Kidney epithelial cell (primary cell): ENCODE measurements at places on chromosomes 5 and 9. TPM values are rescaled to one million over a fixed set of nuclear protein-coding genes. Genes with fewer than 3 reads are reported as not detected.

- no peak for DNase-seq
Measured at GRCh38 chr5:78360674-78360923, 182 bp downstream of the SCAMP1 start.

- DNase-seq, result no peak
Measured at GRCh38 chr5:80835128-80835527, 125.0 kb upstream of the RASGRF2 start.

- no peak for DNase-seq
Measured at GRCh38 chr5:103366918-103367549, 108.5 kb downstream of the MACIR start.

DNA sequence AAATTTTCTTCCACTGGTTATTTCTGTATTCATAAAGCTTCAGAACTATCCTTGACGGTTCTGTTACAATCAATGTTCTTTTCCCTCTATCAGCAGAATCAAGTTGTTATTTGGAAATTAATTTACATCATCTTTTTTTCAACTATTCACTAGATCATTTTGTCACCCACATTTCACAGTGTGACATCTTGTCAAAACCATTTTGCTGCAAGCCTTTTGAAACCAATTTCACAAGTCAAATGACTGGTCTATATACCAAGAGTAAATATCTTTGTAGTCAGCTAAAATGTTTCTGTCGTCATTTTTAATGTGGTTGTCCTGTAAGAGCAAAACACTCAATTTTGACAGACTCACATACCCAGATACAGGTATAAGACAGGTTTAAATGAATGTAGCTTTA is 984.3 kb upstream of the TYRP1 start:
- DNase-seq, result no peak

GRCh38 chr5:118611332-118611945 is 376.9 kb downstream of the DTWD2 start:
- DNase-seq, result no peak

DNA sequence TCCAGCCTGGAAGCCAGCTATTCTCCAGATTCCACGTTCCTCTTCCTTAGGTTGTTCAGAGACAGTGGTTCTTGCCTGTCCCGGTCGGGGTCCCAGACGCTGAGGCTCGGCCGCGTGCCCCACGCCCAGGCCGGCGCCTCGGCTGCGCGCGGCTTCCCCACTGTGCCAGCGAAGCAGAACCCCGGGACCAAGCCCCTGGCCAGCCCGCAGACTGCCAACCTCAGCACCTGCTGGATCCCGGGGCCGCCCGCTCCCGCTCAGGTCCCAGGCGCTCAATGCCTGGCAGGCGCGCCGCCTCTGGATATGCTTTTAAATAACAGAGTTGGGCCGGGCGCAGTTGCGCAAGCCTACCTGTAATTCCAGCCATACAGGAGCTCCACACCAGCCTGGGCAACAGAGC is 195.5 kb downstream of the MAN2A1 start:
- no peak for DNase-seq

The C7 gene
- 0.13 and 0.34 TPM in 2 replicates for total RNA-seq

- peak; percentile 58 for DNase-seq
Measured at GRCh38 chr5:150846654-150847333, 473 bp downstream of the IRGM start.

DNA sequence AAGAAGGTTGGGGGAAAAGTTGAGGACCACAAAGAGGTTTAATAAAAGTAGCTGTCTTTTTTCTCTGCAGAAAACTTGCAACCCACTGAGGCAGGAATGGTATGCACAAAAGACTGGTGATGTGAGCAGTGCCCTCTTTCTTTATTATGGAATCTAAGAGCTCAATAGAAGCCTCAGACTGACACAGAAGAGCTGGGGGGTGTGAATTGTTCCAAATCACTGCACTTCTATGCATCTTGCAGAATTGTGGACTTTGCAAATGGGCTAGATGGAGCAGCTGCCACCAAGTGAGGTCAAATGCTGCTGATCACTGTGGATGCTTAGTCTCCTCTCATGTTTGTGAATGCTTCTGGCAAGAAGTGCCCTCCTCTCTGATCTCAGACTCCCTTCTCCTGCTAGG is 227.1 kb downstream of the ZSWIM6 start:
- DNase-seq, result no peak

DNA sequence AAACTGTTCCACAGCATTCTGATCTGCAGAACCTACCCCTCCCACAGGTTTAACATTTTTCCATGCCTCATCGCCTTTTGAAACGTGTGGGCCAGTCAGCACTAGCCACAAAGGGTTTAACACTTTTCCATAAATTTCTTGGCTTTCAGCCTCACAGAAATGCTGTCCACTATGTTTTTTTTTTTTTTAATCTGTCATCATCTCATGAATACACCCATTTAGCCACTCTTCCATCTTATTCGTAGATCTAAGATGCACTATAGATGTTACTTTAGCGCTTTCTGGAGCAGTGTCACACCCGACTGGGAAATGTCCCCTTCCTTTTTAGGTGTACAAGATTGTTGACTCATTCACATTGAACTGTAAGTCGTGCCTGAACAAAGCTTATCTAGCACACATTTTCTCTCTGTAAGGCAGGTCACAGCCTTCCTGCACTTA is 62.3 kb downstream of the GCNT1 start:
- peak; percentile 48 for DNase-seq

The MED22 gene
- 42.0 and 51.8 TPM in 2 replicates for total RNA-seq

The BAAT gene
- not detected in 2 replicates for total RNA-seq

DNA sequence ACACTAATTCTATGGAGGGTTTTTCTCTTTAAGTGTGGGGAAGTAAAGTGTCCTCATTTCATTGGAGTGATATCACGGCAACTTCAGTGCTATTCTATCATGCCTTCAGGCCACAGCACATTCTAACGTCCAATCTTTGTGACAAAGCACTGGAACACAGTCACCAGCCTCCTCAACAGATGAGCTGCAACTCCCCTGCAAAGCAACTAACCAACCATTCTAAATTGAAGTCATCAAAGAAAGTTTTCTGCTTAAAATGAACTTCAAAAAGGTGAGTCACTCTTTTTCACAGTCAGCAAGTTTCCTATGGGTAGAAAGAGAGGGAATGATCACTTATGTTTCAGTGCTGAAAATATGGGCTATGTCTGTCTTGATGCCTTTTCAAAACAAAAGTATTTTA is 190.8 kb downstream of the ELAVL2 start:
- DNase-seq, result no peak

The CMBL gene
- 7.7 and 7.8 TPM in 2 replicates for total RNA-seq

DNA sequence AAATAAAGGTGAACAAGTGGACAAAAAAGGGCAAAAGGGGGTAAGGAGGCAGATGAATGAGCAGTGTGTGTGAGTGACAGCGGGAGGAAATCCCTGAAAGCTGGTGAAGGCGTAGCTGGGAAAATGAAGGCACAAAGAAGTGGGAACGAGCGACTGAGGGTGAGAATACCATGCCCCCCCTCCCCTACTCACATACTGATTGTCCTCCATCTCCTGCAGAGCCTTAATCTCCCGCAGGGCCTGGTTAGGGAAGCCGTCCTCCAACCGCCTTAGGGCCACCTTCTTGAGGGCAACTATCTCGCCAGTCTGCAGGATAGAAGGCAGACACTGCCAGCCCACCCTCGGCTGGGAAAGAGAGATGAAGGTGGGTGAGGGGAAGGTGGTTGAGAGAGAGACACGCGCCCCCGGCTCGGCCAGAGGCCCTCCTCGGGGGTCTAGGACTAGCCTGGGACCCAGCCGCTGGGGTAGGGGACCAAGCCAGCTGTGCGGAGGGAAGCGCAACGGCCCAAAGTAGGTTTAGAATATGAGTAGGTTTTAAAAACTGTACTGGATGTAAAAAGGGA is 522 bp downstream of the CDK20 start:
- no peak for DNase-seq

DNA sequence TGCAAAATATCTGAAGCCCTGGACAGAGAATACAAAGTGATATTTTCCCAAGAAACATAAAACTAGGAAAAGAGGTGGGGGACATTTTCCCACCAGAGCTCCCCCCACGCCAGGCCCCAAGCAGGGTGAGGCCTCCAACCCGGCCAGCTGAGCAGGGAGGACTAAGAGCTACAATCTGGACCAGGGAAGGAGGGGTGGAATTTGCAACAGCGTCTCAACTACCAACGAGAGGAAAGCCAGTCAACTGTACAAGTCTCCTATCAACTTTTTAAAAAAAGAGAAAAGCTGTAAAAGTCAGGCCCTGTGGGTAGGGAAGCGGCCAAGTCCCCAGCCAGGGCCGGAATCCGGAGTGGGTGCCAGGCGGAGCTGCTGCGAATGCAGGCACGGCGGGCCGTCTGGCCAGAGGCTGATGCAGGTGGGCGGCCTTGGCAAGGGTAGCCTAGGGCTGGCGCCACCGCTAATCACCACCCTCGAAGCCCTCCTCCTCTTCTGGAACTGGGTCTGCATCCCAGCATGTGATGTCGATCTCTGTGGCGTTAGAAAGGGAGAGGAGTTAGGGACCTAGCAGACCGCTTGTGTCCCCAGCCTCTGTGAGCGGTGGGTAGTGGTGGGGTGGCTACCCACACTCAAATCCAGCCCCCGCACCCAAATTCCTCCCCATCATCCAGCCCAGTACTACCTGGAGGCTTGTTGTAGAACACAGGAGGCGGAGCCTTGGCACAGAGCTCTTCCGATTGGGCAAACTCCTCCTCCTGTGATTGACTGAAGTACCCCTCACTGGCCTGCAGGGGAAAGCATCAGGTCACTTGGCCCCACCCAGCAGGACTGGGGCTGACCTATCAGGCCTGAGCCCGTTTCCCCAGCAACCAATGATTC is 10.6 kb downstream of the PRR7 start:
- DNase-seq, result peak; percentile 93
